Foreskin fibroblast (primary cell): ENCODE measurements at places on chromosomes 13 and 19.

- no peak for DNase-seq
These were observed 726.2 kb upstream of the SGCG start for GRCh38 chr13:22454586-22454985.

GRCh38 chr19:46898731-46899130 is 37.9 kb downstream of the ARHGAP35 start:
- peak; percentile 31 for DNase-seq

DNA sequence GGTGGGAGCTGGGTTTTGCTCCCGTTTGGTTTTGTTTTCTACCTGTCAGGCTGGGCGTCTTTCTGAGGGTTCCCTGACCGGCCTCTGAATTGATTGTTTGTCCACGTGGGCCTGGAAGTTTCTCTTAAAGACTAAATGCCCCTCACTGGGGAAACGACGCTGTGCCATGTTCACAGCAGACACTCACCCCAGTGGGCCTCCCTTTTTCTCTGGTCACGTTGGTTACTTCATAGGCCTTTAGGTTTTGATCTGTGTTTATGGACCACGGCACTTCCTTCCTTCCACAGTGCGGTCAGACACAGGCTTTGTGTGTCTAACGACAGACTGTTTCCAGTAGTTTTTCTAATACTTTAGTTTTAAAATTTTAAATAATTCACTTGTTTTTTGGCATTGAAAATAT is 20.1 kb upstream of the NDUFS7 start:
- no peak for DNase-seq

DNA sequence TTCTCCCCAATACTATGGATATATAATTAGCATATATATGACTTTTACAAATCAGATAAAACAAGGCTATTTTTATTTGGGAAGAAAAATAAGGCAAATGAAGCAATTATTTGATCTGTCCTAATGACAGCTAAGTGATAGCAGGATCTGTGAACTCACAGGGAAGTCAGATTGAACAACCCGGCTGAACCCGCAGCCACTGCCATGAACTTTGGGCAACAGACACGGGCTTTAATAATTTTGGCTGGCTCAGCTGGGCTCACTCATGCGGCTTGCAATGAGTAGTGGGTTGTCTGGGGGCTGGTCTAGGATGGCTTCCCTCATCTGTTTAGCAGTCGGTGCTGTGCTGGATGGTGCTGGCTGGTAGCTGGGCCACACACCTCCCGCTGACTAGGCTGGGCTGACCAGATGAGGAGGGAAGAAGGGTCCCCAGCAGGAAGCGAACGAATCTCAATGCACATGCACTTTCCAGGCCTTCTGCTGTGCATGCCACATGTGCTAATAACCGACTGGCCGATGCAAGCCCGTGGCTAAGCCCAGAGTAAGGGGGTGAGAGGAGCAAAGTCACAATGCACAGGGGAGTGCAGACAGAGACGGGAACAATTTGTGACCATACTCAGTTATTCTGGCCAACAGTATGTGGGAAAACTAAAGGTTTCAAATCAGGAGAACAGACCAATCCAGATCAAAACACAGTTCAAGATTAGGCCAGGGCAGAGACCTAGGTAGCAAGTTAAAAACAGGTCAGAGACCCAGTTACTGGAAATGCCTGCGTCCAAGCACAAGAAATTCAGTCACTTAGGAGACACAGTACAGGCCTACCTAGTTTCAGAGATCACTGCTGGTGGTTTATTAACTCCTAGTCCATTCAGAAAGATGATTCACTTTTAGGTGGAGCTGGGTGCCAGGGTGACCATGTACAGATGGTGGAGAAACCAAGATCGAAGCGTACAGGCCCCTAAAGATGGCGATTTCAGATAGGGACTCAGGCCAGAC is 22.3 kb downstream of the CRYL1 start:
- DNase-seq: no peak

- DNase-seq: peak; percentile 59
These were observed 183.0 kb downstream of the ZNF536 start for GRCh38 chr19:30555075-30555790.

DNA sequence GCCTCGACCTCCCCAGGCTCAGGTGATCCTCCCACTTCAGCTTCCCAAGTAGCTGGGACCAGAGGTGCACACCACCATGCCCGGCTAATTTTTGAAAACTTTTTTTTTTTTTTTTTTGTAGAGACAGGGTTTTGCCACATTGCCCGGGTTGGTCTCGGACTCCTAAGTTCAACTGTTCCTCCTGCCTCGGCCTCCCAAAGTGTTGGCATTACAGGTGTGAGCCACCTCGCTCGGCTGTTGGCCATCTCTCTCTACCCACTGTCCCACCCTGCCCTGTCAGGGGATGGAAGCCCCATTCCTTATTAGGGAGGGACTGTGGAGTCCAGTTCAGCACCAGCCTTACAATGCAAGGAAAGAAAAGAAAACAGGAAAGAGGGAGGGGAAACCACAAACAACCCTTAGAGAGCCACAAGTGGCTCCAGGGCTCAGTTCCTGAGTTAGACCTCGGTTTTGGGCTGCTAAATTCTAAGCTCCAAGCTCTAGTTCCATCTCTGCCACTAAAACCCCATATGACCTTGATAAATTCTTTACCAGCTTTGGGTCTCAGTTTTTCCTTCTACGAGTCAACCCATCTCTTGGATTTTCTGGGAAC is 31.7 kb downstream of the ACTL9 start:
- no peak for DNase-seq

GRCh38 chr19:10617409-10618121 is 7.8 kb upstream of the SLC44A2 start:
- peak; percentile 39 for DNase-seq

GRCh38 chr13:50519866-50520265 is 323.6 kb downstream of the DLEU7 start:
- DNase-seq: no peak

GRCh38 chr19:56261145-56261544 is 11.4 kb upstream of the EDDM13 start:
- DNase-seq: no peak

- DNase-seq: no peak
These were observed 66.7 kb downstream of the SLITRK1 start for GRCh38 chr13:83815598-83815997.

DNA sequence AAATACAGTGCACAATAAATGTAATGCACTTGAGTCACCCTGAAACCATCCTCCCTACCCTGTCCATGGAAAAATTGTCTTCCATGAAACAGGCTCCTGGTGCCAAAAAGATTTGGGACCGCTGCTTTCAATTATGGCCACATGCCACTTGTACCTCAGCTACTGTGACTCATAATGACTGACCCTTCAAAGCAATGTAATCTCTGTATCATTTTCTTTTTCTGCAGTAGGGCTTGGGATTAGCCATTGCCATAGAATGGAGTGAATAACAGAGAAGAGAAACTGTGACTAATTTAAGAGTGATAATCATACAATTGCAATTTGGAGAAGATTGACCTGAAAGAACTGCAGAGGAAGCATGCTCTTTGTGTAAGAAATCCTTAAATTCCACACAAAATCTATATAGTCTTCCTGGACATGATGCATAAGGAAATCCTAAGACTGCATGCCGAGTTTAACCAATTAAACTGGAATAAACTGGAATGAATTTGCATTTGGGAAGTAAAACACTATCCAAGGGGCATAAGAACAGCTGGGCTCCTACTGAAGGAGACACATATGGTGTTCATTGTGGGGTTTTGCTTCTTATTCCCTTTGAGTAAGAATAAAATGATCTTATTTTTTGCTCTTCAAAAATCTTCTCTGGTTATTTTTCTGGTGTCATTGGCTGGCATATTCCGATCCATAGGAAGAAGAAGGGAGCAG is 59.5 kb upstream of the SLC7A1 start:
- DNase-seq: peak; percentile 95

DNA sequence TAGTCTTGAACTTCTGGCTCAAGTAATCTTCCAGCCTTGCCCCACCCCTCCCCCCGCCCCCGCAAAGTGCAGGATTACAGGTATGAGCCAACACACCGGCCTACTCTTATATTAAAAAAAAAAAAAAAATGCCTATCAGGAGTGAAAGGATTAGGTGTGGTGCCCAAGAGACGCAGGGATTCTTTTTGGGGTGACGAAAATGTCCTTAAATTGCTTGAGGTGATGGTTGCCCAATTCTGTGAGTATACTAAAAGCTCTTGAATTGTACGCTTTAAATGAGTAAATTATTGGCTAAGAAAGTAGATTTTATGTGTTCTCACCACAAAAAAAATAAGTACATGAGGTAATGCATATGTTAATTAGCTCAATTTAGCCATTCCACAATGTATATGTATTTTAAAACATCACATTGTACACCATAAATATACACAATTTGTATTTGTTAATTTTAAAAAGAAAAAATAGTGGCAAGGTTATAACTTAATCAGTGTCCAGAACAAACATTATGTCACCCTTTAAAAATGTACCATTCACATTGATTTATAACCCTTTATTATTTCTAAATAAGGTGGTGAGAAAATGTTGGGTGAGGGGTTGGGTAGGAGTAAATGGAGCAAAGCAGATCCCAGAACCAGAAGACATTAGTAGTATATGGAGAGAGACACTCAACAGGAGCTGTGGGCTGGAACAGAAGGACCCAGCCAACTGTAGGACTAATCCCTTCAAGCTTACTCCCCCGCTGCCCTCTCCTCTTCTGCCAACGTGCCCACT is 3.9 kb downstream of the IGSF23 start:
- no peak for DNase-seq

DNA sequence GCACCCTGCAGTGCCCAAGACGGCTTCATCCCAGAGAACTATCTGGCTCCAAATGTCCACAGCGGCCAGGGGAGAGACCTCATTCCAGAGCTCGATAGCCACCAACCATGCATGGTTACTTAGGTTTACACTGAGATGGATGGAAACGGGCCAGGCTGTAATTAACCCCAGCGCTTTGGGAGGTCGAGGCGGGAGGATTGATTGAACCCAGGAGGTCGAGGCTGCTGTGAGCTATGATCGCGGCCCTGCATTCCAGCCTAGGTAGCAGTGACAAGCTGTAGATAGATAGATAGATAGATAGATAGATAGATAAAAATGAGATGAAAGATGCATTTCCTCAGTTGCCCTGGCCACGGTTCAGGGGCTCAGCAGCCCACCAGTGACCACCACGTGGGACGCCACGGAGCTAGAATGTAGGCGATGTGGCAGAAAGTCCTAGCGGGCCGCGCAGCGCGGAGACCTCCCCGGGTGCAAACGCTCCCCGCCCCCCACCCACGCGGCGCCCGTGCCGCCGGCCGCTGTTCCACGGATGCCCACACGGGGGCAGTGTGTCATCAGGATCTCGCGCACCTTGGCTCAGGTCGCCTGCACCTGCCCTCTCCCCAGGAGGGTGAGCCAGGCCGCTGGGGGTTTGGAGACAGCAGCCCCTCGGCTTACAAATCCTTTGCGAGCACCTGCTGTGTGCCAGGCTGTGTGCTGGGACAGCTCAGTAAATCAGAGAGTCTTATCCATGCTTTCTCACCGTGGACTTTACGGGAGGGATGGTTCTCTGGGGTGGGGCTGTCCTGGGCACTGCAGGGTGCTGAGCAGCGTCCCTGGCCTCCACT is 13.5 kb upstream of the TLE5 start:
- DNase-seq: peak; percentile 58

GRCh38 chr13:98681049-98681448 is 71.4 kb downstream of the SLC15A1 start:
- DNase-seq: no peak

- DNase-seq: peak; percentile 58
These were observed 5.4 kb downstream of the DDX39A start for GRCh38 chr19:14413693-14414181.

DNA sequence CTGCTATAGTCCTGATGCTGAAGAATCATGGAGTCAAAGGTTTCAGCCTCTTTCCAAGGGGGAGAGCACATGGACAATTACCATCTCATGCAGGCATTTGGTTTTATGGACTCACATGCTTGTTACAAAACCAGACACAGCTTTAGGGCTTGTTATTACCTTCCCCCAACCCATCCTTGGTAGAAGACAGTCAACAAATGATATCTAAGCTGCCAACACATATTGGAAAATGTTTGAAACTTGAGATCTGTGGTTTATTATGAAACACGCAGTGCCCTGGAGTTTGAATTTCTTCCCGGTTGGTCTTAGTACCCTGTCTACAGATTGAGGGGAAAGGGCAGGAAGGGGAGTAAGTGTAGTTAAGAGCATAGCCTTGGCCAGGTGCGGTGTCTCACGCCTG is 12.5 kb upstream of the CYP2A6 start:
- DNase-seq: peak; percentile 49

DNA sequence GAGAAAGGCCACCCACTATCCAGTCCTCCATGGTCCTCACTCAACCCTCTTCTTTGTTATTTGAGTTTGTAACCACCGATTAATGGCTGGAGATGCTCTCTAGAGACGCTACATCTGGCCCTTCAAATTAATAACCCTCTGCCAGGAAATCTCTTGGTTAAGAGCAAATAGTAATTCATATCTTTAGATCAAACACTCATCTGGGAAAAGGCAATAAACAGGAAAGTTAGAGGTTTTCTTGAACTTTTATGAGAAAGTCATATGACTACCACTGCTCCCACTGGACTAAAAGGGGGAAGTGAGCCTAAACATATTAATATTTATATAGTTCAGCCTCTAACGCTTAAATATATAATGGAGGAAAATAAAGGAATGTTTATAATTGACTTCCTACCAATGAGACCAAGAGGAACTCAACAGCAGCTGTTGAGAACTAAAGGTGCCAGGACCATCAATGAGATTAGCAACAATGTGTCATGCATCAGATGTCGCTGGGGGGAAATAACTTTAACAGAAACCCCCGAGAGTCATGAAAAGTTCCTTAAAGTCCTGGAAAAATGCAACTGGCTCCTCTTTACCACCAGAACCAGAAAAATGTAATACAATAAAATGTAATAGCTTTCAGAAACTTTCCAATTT is 2.7 kb downstream of the TBC1D4 start:
- DNase-seq: no peak

- no peak for DNase-seq
These were observed 171.5 kb upstream of the SLITRK6 start for GRCh38 chr13:85970727-85971126.

- no peak for DNase-seq
These were observed 125.2 kb downstream of the RAB20 start for GRCh38 chr13:110436276-110436675.

- DNase-seq: no peak
These were observed 135.5 kb downstream of the KLF5 start for GRCh38 chr13:73194310-73194709.

DNA sequence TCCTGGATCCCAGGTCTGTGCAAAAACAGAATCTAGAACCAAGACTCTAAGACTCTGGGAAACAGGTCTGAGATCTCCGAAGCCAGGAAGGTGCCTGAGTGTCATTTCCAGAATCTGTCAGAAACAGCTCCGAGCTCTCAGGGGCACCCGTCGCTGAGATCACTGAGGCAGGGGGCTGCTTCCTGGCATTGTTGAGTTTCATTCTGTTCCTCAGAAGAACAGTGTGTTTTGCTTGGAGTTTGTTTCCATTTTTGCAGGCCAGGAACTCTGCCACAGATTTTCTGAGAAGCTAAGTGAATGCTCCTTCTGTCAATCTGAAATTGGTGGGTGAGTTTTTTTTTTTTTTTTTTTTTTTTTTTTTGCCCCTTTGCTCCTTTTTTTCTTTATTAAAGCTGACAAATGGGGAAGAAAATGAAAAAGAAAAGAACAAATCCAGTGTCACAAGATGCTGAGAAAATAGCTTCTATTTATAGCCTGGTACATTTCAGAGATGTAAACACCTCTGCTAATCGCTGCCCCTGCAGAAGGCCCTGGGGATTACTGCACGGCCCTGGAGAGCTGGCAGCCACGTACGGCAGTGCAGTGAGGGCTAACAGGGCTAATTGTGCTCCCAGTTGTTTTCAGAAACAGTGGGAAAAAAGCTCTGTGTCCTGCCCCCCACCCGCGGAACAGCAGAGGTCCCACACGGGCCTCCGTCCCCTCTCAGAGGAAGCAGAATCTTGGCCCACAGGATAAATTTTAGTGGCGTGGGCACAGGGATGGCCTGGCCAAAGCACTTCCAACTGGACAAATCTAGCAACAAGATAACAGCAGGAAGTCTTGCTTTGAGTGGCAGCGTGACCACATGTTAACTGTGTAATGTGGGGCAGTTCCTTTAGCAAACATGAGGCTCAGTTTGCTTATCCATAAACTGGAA is 237.6 kb upstream of the IRS2 start:
- no peak for DNase-seq
